ENCODE measurements at places on chromosomes 3 and 15. TPM values are rescaled to one million over a fixed set of nuclear protein-coding genes. Genes with fewer than 3 reads are reported as not detected.

DNA sequence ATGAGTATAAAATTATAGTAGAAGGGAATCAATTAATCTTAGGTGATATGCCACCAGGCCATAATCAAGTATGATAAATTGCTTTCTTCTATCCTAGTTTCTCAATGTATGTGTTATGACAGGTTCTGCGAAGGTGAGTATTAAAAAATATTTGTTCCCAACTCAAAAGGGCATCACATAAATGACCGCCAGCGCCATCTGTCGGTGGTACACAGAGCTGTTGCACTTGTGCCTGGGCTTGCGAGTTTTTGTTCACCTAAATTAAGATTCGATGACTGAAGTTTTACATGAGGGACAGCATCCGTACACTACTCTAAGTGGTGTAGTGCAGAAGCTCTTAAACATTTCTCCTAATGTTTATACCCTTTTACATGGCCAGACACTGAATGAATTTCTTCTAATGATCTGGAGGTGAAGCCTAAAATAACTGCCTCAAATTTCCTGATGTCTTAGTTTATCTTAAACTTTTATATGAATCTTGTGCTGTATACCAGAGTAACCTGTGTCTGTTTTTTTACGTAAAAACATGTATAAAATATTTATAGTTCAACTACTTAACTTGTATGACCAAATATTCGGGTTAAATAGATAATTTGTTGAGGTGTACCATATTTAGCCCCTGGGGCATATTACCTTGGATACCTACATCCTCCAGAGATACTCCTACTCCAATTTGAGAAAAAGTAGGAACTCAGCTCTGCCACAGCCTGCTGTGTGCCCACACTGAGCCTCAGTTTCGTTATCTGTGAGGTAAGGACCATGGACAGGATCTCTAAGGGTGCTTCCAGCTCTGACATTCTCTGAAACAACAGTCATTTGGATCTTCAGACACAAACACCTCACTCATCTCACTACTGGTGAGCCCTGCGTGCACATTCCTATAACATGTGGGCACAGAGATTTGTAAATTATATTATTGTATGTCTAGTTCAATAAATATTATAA lies 365.6 kb downstream of the MAGI1 start:
- peak; percentile 38 for DNase-seq

DNA sequence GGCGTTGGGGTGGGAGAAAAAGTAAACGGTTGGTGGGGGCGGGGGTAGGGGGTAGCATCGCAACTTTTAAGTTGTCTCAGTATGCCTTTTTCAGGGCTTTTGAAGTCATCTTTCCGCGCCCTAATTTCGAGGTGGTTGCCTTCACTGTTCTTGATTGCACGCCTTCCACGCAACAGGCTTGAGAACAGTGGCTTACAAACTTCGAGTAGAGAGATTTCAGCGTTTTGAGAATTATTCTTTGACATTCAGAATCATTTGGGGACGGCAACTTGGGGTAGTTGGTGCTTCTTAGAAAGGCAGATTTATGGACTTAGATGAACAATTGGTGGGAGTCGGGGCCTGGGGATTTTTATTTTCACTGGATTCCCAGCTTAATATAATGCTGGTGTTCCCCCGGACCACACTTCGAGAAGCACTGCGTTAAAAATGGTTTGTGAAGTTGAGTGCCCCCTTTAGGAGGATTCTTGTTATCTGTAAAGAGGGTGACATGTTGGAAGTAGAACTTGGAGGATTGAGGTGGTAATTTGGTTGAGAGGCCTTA lies 880 bp downstream of the PPP4R2 start:
- DNase-seq, result no peak

PARP15 gene
- 23.5 TPM for total RNA-seq

ITIH3 gene
- not detected for total RNA-seq

ITIH1 gene
- not detected for total RNA-seq

DNA sequence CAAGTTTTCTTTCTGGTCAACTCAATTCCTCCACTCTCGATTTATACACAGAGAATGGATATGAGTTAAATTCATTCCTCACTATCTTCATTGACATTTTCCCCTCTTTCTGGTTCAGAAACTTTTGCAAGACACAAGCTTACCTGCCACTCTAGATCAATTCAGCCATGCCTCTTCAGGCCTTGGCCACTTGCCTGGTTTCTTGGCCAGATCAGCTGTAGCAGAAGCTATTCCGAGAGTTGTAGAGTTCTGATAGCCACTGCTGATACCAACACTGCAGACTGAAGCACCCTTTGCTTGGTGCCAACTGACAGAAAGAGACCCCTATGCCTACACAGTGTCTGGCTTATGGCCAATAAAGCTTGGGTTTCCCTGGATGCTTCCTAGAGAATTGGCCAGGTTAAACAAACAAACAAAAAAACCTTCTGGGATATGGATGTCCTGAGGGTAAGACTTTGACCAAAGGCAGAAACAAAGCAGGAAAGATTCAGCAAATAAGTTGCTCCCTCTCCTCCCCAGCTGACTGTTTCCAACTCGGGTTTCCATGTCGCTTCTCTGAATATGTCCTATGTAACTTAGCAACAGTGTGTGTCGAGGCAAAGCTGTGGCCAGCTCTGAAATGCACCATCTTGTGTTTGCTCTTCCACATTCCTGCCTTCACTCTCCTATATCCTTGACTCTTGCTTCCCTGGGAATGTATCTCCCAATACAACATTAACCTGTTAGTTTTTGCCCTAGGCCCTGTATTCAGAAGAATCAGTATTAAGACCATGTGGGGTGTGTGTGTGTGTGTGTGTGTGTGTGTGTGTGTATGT lies 521.6 kb downstream of the EPHA3 start:
- no peak for DNase-seq
